ENCODE measurements at places on chromosomes 4 and X.

GRCh38 chrX:63434665-63435064, 83.5 kb upstream of the SPIN4 start:
- DNase-seq = peak; percentile 57

GRCh38 chr4:44121210-44121609, 327.4 kb downstream of the KCTD8 start:
- DNase-seq = no peak

GRCh38 chrX:136525738-136526606, 6.0 kb upstream of the VGLL1 start:
- peak; percentile 7 for DNase-seq

DNA sequence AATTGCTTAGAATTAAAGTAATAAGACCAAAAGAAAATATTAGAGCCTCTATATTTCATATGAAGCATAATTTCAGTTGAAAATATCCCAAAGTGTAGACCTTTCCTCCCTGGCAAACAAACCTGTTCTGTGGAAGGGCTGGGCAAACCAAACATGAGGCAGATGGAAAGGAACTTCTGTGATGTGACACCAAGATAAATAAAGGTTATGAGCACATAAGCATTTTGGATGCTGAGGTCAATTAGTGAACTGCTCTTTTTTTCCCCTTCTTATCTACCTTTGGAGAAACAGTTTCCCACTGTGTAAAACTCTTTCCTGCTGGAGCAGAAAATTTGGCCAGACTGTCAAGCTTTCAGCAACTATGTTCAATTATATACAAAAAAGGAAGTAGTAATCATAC, 109.6 kb upstream of the STIM2 start:
- DNase-seq = peak; percentile 14

GRCh38 chrX:46325312-46325877, 219.8 kb downstream of the ZNF674 start:
- no peak for DNase-seq

DNA sequence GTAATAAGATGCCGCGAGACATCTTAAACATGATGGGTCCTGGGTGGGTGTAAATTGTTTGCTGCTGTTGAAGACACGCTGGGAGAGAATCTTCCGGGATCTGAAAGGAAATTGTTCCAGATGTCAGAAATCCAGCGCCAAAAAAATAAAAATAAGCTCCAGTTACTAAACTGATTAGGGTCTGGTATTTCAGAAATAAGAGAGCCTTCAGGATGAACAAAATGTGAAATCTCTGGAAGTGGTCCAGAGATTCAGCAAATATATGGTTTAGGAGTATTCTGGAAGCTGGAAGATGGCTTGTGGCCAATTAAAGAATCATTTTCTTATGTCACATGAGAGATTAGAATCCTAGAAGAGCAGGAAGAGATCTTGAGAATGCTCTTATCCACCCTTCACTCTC, 75.8 kb upstream of the NHS start:
- DNase-seq = no peak

- peak; percentile 71 for DNase-seq
Observed at GRCh38 chr4:83011689-83012199, 1.1 kb upstream of the LIN54 start.

- no peak for DNase-seq
Observed at GRCh38 chr4:94841864-94842221, 84.1 kb downstream of the BMPR1B start.

- no peak for DNase-seq
Observed at GRCh38 chr4:67765401-67765800, 11.2 kb upstream of the GNRHR start.

GRCh38 chrX:103556963-103557612, 28.2 kb upstream of the TCEAL4 start:
- DNase-seq = no peak

GRCh38 chr4:71406459-71406963, 67.7 kb downstream of the SLC4A4 start:
- DNase-seq = peak; percentile 95

DNA sequence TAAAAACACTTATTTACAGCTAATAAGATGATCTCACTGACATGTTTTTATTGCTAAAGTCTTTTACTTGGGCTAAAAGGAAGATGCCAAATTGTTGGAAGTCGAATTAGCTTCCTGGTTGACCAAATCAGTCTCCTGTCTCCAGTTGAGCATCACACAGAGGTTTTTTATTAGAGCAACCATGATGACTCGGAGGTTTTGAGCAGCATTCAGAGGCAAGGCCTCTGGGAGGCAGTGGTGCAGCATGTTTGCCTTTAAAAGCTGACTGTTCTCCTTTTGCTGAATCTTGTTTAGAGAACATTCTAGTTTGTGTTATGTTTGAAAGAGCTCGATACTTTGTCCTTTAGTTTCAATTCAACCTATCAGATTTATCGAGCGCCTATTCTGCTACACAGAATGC, 2.1 kb downstream of the UCHL1 start:
- DNase-seq = peak; percentile 9

- no peak for DNase-seq
Observed at GRCh38 chr4:77269505-77269904, 112.5 kb downstream of the CCNG2 start.

GRCh38 chr4:112279025-112279881, 6.5 kb downstream of the TIFA start:
- peak; percentile 38 for DNase-seq

- no peak for DNase-seq
Observed at GRCh38 chrX:7069556-7069955, 78.0 kb upstream of the STS start.

DNA sequence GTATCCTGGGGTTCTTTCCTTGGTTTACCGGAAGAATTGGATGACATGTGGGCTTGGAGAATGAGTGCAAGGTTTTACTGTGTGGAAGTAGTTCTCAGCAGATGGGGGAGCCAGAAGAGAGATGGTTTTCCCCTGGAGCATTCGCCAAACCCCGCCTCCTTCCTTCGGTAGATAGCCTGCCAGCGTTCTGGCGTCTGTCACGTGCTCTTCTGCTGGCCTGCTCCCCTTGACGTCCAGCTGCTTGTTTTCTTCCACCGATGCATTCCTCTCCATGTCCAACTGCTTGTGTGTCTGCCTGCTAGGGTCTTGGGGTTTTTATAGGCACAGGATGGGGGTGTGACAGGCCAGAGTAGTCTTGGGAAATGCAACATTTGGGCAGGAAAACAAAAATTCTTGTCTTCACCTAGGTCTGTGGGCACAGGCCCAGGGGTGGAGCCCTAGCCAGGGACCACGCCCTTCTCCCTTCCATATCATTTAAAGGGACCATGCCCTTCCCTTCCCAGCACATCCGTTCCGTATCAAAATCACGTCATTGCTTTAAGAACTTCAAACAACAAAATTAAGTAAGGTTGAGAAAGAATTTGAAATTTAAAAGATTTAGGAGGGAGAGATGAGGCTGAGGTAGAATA, 538.7 kb upstream of the SMIM31 start:
- no peak for DNase-seq

GRCh38 chrX:15157624-15158023, 112.3 kb downstream of the ASB9 start:
- no peak for DNase-seq

- DNase-seq = peak; percentile 91
Observed at GRCh38 chr4:212438-213188, 88.3 kb downstream of the ZNF718 start.

DNA sequence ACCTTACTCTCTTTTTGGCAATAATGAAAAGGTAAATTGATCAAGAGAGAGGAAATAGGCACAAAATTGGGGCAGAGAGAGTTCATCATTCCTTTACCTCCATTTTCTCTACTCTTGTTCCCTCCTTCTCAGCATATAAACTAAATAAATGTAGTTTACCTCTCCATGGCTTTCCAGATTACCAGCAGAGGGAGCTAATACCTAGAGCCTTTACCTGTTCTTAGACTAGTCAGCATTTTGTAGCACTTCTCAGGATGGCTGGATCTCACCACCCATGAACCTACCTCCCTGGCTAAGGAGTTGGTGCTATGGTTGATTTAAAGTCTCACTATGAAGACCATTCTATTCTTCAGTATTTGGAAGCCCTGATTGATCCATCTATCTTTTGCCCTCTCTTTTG, 15.7 kb downstream of the OFD1 start:
- DNase-seq = peak; percentile 44

GRCh38 chrX:153336121-153336894, 2.4 kb downstream of the ZNF275 start:
- DNase-seq = no peak

GRCh38 chr4:81221303-81222081, 6.5 kb upstream of the PRKG2 start:
- DNase-seq = no peak

DNA sequence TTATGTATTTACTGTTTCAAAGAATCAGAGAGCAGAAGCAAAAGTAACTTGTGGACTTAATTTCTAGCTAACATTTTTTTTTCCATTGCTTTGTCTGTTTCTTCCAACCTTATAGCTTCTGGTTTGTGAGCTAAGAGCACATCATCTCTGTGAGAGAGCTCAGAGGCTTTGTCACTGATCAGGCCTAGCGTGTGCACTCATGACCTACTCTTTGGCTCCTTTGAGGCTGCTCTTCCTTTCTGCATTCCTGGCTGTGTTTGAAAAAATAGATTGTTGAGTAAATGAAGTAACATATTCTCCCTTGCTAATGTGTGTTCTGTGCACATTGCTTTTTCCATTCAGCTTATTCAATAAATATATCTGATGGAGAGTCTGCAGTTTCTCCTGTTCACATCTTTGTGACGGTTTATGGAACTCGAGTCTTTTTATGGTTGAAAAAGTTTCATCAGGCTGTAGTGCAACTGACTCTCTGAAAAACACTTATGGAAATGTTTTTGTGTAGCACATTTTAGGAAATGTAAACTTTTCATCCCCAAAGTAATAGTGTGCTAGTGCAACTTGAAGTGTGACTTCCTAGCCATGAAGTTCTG, 133.0 kb downstream of the RAPGEF2 start:
- no peak for DNase-seq

DNA sequence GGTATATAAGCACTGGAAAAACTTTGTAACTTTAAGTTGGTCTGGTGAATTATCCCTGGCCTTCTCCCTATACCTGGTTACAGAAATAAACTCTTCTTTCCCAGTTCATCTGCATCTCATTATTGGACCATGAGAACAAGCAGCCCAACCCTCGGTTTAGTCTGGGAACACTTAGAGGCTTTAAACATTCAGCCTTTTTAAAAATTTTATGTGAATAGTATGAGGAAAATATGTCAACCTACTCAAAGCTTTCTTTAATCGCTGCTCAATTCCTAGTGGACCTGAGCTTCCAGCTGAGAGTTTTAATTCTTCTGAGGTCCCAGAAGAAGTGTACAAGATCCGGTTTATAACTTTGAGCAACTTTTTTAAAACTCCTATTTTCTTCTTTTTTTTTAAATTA, 358.6 kb upstream of the NOCT start:
- DNase-seq = no peak

- peak; percentile 23 for DNase-seq
Observed at GRCh38 chrX:24465532-24465865, 413 bp downstream of the PDK3 start.

DNA sequence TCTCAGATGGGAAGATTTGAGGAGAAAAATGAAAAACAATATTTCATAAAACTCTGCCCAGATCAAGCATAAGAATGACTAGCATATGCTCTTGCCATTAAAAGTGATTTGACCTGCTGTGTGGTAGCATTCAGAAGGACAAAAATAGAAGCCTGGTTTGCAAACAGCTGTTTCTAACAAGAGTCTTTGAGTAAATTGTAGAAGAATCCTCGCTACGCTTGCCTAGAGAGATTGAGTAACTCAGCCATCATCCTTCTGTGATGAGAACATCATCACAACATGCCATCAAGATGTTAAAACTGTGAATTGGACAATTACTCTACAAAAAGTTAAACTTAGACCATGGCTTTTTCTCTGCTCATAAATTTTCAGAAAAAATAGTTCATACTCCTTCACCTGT, 168.9 kb upstream of the PUDP start:
- DNase-seq = no peak

- DNase-seq = no peak
Observed at GRCh38 chr4:42133006-42133405, 19.4 kb downstream of the BEND4 start.

DNA sequence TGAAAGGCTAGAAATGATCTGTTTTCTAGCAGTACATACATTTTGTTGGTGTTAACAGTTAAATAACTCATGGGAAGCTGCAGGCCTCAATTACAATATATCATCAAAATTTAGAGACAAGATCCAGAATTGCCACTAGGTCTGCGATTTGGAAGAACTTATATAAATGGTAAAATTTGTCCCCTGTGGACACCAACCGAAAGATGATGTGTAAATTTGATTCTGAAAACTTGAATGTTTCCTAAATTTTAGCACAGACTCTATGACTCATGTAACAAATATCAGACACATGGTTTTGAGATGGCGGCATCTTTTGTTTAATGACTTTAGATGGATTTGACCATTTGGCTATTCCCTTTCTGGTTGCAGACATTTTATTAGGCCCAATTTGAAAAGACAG, 6.0 kb upstream of the HPGDS start:
- no peak for DNase-seq

DNA sequence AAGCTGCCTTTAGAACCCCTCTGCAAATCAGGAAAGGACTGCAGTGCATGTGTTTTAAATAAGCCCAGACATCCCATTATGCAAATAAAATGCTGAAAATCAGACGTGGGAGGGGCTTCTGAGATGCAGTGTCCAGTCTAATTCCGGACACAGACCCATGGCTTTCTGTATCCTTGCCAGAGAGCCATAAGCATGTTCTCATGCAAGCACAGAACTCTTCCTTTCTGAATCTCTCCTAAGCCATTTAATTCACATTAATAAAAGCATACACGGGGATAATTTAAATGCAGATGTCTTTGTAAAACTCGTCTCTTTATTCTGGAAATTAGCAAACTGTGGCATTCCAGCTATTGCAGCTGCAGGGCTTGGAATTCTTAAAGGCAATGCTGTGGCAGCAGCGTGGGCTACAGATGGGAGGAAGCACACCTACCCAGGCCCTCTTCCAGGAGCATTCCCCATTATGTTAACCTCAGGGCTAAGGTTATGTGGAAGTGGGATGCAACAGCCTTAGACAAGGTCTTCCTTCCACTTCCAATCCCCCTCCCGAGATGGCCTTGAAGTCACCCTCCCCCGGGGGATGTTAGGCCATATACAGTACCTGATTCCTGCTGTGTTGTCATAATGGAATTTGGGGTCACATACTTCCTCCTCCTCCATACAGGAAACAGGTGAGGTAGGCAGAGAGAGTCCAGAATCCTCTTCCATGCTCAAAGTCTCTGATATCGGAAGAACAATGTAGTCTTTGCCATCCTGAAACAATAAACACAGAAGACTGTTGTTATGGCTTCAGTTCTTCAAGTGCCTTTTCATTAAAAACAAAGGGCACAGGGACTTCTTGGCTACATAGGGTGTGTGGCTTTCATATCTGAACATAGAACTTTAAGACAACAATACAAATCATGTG, 38.1 kb downstream of the KDR start:
- no peak for DNase-seq

GRCh38 chr4:150061086-150061776, 17.0 kb upstream of the DCLK2 start:
- no peak for DNase-seq

GRCh38 chr4:42638321-42638720, 18.6 kb downstream of the ATP8A1 start:
- no peak for DNase-seq

- DNase-seq = peak; percentile 58
Observed at GRCh38 chr4:20422398-20422797, 170.7 kb downstream of the SLIT2 start.

- DNase-seq = no peak
Observed at GRCh38 chr4:141155586-141155985, 22.3 kb upstream of the RNF150 start.

- no peak for DNase-seq
Observed at GRCh38 chr4:119675391-119675790, 46.8 kb upstream of the PDE5A start.

All from OCI-M1 (cell line).